NCI-H1092 treated with DMSO at 0.1 percent for 48 hours (cell line): ENCODE measurements at places on chromosomes 1 and 21.

DNA sequence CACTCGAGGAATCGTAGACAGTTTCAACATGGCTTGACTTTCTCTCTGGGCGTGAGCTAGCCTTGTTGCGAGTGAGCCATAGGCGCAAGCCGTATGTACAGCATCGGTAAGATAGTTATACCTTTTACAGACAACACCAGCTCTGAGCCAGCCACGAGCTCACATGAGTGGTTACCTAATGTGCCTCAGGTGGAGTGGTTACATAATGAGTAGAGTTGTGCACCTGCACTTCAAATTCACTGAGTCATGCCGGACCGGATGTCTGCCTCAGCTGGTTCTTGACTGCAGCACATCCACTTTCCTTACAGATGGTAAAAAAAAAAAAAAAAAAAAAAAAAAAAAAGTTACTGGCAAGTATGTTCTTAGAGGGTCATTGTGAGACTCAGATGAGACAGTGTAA lies 360.4 kb upstream of the NR5A2 start:
- no peak for DNase-seq

- DNase-seq: no peak
These were observed 13.6 kb upstream of the TRIM17 start for GRCh38 chr1:228430243-228430642.

DNA sequence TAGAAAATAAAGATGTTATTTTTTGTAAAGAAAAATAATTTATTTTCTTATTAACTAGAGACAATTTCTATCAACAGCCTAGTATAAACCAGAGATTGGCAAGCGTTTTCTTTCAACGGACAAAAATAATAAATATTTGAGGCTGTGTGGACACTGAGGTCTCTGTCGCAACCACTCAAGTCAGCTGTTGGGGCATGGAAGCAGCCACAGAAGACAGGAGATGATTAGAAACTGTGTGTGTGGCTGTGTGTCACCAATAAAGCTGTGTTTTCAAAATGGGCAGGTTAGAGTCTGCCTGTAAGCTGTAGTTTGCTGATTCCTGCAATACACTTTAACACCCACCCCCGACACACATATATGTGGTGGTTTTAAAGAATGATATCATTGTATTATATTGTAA lies 200.6 kb upstream of the HMCN1 start:
- no peak for DNase-seq

DNA sequence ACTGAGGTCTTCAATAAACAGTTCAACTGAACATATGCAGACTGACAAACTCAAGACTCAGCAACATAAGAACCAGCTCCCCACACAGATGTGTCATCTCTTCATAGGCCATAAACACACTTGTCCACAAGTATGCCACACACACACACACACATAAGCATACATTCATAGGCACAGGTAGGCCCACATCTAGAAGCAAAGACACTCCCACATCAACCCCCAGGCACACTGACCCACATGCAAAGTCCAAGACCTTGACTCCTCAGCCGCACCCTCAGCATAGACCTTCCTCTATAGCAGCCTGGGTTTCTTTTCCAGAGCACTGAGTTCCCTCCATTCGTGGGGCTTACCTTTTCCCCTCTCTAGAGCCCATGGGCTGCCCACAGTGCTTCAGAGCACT lies 1.4 kb downstream of the LAD1 start:
- DNase-seq: no peak

- DNase-seq: no peak
These were observed 3.5 kb downstream of the HRNR start for GRCh38 chr1:152220166-152221163.

DNA sequence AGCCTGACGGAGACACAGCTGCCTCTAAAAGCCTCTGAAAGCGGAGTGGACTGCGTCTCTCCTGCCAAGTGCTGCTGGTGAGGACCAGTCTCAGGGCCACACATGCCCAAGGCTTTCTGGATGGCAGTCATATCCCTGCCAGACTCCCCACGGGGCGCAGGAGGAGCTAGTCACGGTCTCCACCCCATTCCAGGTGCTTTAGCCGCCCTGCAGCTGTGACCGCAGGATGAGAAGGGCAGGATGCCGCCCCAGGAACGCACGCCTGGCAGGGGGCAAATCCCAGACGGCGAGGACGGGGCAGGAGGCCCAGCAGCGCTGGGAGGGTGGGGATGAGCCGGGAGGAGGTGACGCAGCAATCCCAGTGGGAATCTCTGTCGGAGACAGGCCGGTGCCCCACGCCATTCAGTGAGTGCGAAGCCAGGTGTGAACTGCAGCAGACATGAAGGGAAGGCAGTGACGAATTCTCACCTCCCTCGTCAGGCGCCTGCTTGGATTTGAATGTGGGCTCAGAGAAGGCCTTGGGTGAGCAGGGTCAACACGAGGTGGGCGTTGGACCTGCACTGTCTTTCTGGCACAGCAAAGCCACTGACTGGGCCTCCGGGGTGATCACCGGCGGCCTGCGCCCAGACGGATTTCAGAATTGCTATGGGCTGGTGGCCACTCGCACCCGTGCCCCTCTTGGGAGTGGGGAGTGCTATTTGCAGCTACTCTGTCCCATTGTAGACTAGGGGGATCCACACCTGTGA lies 38.5 kb upstream of the SLC19A1 start:
- no peak for DNase-seq

- no peak for DNase-seq
These were observed 173.3 kb downstream of the COL24A1 start for GRCh38 chr1:85983316-85983715.

DNA sequence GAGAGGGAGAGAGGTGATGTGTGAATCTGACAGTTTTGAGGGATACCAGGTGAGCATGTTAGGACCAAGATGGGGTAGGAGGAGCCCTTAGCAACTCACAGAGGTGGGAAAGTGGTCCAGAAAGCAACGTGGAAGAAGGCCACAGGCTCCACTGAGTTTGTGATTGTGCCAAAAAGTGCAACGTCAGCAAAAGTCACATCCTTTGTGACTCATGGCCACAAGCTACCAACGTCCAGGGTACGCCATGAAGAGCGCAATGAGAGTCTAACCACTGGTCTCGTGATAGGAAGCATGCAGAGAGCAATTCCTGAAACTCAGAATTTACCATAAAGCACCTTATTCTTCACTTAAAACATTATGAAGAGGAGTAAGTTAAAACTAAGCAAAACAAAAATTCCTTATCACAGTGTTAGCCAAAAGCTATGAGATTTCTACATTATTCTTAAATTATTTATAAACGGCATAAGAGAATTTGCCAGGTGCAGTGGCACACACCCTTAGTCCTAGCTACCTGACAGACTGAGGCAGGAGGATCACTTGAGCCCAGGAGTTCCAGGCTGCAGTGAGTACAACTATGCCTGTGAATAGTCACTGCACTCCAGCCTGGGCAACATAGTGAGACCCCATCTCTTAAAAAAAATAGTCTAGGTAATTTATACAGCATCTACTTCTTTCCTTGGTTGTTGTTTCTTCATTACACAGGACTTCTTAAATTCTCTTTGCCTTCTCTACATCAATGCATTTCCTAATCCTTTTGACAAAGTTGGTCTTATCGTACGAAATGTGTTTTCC lies 55.2 kb downstream of the COLGALT2 start:
- DNase-seq: no peak

GRCh38 chr1:1764876-1765470 lies 13.3 kb downstream of the NADK start:
- DNase-seq: no peak

GRCh38 chr1:228005511-228006033 lies 1.2 kb upstream of the WNT3A start:
- no peak for DNase-seq

DNA sequence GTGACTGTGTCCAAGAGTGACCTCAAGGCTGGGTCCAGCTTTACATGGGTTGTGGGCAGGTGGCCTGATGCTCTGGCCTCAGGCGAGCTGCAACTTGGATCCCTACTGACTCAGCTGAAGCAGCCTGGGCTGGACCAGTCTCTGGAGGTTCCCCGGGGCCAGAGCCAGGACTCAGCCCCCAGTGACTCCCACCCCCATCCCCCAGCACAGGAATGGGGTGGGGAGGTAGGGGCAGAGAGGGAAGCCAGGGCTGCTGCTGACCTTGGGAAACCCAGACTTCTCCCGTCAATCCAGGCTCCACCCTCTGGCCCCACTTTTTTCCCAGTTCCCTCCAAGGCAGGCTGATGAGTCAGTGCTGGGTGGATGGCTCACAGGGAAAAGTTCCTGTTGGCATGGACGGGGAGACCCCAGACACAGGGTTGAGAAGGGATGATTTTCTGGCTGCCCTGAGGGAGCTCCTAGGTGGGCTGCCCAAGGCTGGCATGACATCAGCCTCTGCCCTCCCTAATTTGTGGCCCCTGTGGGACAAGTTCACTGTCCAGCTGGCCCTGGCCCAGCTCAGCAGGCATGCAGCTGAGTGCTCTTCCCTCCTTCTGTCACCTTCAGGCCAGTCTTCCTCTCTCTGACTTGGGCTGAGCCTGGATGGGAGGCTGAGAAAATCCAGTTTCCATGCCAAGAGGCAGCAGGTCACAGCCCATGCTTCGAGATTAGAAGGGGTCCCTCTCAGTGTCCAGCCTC lies 2.2 kb downstream of the ZC3H12A start:
- no peak for DNase-seq

DNA sequence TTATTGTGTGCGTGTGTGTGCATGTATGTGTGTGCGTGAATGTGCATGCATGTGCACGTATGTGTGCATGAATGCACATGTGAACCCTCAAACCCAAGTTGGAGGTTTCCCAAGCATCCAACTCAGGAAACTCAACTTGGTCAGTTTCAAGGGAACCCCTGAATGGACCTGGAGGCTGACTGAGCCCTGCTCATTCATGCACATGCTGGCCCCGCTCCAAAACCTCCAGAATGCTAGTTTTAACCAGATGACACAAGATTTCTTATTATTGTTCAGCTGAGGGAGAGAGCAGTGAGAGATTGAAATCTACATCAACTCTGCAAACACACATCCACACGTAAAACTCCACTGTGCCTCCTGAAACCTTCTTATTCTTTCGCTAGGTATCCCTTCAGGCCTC lies 104.4 kb downstream of the OMA1 start:
- peak; percentile 2 for DNase-seq

GRCh38 chr1:67611846-67612245 lies 73.2 kb upstream of the GADD45A start:
- no peak for DNase-seq

GRCh38 chr21:31159808-31160207 lies 121.5 kb upstream of the KRTAP19-8 start:
- no peak for DNase-seq

DNA sequence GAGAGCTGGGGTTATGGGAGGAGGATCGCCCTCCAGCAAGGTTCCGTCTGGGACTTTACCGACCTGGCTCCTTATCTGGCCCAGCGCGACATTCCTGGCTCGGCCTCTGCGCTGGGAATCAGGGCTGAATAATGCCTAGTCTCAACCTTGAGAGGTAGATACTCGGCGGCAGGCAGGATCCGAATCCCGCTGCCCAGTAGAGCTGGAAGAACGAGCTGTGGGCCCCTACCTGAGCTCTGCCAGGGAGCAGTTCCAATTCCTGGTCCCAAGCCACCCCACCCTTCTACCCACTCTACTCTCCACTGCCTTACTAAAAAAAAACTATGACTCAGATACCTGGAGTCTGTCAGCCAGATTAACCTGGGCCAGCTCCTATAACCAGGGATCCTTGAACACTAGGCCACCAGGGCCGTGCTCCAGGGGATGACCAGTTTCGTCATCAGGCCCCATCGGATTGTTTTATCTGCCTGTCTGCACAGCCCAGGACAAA lies 53.6 kb downstream of the RHBG start:
- DNase-seq: no peak

DNA sequence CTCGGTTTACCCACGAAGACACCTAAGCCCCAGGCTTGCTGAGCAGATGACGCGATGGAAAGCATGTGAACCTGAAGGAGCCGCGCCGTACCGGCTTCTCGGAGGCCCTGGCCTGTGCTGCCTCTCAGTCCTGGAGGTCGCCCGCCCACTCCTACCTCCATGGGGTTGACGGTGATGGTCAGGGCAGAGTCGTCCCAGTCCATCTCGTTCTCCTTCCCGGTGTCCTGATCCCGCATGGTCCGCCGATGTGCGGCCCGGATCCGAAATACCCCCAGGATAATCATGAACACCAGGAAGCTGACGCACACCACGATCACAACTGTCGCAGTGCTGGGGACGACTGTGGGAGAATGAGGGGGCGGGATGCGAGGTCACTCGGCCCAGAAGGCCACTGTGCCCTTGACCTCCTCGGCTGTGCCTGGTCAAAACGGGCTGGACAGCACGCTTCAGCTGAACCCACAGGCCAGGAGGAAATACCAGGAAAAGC lies 79.6 kb downstream of the PIK3CD start:
- DNase-seq: no peak

GRCh38 chr21:33257094-33257803 lies 8.9 kb upstream of the IL10RB start:
- no peak for DNase-seq

DNA sequence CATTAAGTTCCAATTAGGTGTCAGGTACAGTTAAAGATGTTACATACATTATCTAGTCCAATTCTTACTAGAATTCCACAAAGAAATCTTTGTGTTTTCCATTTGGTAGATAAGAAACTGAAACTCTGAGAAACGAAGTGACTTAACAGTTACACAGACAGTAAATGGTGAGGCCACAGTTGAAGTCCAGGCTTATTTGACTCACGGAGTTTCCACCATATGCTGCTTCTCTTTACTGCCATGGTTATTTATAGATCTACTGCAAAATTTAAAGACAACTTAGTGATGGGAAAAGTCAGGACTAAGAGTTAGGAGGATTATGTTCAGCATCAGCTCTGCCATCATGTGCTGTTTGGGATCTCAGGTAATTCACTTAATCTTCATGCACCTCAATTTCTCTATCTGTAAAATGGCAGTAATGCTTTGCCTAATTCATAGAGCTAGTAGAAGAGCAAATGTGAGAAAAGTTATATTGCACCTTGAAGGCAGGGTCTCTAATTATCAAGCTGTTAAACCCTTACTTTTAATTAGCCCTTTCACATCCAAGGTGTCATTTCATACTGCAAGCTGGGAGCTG lies 26.2 kb upstream of the SAMSN1 start:
- DNase-seq: no peak

- DNase-seq: no peak
These were observed 31.4 kb downstream of the CTH start for GRCh38 chr1:70442490-70442889.

DNA sequence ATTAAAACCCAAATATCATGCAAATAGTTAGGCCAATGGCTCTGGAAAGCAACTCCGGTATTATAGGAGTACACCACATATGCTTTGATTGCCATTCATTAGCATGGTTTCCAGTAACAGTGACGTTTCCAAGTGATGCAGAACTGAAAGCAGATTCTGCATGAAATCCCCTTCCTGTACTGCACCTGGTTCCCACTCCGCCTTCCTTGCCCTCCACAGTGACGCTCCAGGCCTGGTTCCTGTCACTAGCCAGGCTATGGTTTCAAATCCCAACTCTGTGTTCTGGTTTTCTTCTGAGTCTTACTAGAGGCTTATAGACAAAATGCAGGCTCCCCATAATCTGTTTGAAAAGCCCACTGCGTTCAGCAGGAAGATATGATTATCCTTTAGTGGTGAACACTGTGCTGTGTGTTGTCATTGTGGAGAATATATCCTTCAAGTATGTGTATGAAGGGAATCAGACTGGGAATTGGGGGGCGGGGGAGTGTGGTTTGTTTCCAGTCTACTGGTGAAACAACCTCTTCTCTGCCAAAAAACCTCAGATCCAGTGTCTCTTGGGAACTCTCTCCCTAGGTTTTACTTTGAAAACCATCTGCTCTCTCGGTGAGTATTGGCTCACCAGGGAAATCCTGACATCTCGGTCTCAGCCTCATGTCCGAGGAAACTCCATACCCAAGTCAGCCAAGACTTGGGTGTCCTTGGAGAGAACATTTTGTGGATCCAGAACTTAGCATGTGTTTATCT lies 78.7 kb downstream of the TYW3 start:
- peak; percentile 71 for DNase-seq

- DNase-seq: peak; percentile 96
These were observed 363.0 kb downstream of the SETD4 start for GRCh38 chr21:35697321-35697808.

- DNase-seq: no peak
These were observed 41.8 kb downstream of the TRPM2 start for GRCh38 chr21:44395260-44395659.
